ENCODE measurements at places on chromosomes 2 and 18.

- no peak for DNase-seq
Measured at GRCh38 chr2:84338069-84338468, 121.0 kb downstream of the SUCLG1 start.

DNA sequence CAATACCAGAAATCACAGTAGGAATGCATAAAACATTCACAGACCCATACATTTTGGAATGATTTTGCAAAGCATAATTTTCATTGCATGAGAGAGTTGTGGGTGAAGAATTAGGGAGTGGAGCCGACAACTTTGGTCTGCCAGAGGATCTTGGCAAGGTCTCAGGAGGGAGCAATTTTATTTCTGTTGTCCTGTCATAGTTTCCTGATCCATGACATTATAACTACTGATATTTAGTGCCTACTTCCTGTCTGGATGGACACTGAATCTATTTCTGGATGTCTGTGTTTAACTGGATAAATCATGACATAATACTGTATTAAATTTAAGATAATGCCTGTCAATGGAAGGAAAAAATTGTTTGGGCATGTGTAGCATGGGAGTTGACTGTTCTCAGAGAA is 2.4 kb downstream of the ITGA4 start:
- DNase-seq: no peak

DNA sequence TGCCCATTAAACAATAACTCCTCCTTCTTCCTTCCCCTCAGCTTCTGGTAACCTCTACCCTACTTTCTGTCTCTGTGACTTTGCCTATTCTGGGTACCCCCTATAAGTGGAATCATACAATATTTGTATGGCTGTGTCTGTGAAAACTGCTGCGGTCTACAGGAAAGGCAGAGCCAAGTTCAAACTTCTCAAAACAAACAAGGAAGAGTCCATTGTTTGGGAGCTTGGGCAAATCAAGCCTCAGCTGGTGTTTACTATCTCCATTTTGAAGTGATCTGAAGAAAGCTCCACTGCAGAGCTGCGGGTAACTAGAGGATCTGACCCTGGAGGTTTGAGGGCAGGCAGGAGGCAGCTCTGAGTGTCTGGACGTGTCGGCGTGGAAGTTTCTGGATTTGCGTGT is 48.6 kb upstream of the DAPL1 start:
- DNase-seq: no peak

- no peak for DNase-seq
Measured at GRCh38 chr2:310994-311393, 23.1 kb upstream of the ALKAL2 start.
